ENCODE measurements at places on chromosomes 1 and 21. TPM values are rescaled to one million over a fixed set of nuclear protein-coding genes. Genes with fewer than 3 reads are reported as not detected.
A peak's percentile ranks its signal among the peaks of the same experiment; 100 is the strongest.

The LRRN2 gene
- 0.17 TPM for total RNA-seq

The OPRD1 gene
- not detected for total RNA-seq

The RNF186 gene
- total RNA-seq: not detected

The IQGAP3 gene
- 7.3 TPM for total RNA-seq

The TMPRSS15 gene
- not detected for total RNA-seq

The SESN2 gene
- total RNA-seq: 14.3 TPM

The PLA2G2D gene
- not detected for total RNA-seq

The FOXO6 gene
- 0.05 TPM for total RNA-seq

The TRNP1 gene
- total RNA-seq: 4.8 TPM

The PCSK9 gene
- total RNA-seq: 0.70 TPM

The CLCA1 gene
- total RNA-seq: not detected

The RNU1-4 gene
- total RNA-seq: under 0.01 TPM

DNA sequence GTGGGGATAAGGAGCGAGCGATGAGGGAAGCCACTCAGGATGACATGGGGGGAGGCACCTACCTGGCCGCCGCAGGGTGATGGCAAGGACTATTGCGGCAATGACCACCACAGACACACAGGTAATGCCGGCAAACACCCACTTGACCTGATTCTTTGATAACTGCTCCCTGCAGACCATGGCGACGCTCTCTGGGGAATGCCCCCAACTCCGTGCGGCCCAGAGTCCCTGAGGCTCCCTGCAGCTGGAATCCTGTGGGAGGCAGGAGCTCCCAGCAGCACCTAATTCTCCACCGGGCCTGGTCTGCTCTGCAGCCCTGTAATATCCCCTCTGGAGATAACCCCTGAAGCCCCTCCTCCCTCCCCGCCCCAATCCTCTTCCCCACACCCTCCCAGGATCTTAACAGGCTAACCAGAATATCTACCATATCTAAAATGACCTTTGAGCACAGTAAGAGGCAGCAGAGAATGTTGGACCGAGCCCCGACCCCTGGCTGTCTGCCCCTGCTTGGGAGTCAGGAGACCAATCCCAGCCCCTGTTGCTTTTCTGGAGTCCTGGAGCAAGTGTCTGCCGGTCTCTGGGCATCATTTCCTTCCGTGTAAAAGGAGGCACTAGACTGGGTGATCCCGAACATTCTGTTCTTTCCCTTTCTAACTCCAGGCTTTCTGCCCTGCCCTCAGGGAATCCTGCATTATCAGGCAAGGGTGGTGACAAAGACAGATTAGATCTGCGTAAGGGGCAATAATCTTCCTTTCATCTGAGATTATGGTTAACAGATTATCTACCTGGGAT, at the start of gene FAM151A:
FAM151A (minus strand) TSS at position 310 of the 792 bp plus-strand sequence; CDS start at position 180, 130 bp downstream.
- no peak for DNase-seq

GRCh38 chr1:54377040-54377691, 29.0 kb downstream of the SSBP3 start:
- DNase-seq: no peak

DNA sequence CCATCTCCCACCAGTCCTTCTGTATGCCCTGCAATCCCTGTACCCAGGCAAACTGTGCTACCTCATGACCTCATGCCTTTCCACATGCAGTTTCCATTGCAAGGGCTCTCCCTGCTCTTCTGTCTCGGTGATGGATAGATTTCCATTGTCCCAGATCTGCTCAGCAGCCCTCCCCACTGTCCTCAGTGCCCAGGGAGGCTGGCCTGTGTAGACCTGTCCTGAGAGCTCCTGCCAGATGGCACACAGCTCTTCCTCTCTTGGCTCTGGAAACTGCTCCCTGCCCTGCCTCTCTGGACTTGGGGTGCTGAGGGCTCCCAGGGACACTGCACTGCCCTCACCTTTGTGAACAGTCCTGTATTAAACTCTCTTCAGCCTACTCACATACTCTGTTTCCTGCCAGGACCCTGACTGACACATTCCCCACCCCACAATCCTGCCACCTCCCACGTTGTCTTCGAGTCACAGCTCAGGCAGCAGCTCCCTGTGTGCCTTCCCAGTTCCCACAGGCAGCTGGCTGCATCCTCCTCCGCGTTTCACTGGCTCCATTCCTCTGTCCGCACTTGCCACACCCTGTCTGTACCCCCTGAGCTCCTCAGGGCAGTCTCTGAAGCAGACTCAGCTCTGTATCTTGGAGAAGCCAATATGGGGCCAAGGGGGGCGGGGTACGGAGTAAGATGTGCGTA, 57.0 kb downstream of the SPATA46 start:
- DNase-seq: no peak

GRCh38 chr1:172145231-172145651, 275.2 kb upstream of the C1orf105 start:
- DNase-seq: peak; percentile 13

DNA sequence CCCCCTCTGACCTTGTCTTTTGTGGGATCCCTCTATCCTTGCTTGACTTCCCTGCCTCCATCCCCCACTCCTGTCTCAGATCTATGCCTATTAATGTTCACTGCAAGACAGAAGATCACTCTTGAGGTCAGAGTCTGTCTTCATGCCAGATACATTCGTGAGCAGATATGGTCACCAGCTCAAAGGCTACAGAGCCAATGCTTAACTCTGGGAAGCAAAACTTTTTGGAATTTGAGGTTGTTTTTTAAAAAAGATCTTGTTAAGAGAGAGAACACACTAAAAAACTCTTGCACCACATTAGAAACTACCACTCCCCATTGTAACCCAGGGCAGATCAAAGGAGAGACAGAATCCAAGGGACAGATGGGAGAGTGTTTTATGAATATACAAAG, 17.1 kb upstream of the A3GALT2 start:
- DNase-seq: no peak

DNA sequence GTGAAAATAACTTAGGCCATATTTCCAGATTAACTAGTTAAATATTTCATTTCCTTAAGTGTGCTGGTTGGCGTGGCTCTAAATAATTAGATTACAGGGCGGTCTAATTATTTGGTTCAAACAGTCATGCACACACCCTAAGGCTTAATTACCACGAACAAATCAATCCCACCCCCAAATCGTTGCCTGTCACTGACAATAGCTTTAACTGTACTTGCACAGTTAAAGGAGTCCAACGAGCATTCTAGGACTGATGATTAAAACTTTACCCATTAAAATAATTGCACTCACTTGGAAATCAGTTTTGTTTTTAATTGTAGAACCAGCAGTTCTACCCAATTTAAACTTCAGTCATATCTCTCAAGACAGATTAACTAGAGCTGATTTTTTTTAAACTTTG, 1.5 kb upstream of the POU2F1 start:
- DNase-seq: no peak

GRCh38 chr1:177786176-177786745, 183.6 kb downstream of the SEC16B start:
- no peak for DNase-seq

DNA sequence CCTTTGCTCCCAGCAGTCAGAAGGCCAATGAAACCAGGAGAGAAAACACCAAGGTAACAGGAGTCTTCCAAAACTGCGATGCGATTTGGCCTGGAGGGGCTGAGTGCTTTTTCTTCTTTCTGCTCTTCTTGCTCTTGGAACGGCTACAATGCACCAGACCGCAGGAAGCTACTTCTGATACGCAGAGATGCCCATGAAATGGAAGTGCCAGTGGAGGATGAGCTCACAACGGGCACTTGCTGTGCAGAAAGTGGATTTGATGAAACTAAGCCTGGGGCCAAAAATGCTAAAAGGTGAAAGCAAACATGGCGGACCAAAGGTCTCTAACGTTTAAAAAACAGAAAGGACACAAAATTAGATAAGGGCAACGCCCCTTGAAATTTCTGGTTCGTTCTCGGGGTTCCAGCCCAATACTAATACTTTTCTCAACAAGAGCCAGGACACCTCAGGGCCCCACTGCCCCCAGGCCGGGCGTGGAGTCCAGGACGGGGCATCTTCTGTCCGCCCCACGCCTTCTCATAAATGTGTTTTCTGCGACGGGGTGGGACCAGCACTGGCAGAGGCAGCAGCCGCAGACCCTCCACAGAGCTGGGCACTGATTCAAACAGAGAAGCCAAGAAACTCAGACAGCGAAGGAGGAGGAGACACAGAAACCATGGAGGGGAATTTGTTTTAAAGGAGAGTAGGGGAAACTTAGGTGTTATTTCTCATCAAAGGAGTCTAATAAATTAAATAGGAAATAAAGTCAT, 101.3 kb downstream of the CRYAA start:
- DNase-seq: no peak

DNA sequence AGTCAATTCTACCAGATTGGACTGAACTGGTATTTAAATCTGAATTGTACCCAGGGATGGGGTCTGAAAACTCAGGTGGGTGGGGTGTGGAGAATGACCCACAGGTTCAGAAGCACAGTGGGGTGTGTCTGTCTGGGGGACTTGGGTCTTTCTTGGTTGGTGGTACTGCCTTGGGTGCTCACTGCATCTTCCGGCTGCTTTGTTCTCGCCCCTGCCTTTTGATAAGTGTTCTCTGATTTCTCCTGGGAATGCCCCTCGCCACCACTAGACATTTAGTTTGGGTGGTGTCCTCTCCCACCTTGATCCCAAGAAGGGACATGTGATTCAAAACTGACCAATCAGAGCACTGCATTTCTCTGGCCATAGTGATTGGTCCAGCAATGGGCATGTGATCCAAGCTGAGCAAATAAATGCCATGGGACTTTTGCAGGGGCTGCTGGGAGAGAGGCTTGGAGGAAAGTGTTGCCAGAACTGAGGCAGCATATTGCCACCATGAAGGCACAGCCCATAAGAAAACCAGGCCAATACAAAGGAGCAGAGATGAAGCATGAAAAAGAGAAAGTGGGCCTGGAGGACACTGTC, 270.5 kb downstream of the NPHP4 start:
- DNase-seq: no peak

- no peak for DNase-seq
Observed at GRCh38 chr1:72482736-72483413, 200.5 kb upstream of the NEGR1 start.

DNA sequence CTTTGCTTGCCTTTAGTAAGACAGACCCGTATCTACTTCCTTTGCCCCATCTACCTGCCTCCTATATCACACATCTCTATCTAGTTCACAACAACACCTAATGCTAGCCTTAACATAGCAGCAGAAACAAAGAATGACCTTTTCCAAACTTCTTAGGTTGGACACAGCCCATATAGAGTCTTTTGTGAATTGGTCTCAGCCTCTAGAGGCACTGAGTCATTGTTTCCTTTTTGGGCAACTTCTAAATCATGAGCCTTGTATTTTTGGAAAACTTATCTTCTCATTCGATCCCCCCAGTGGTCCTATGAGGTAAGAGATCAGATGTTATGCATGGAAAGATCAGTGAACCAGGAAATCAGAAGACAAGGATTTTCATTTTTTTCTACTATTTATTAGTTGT, 679.4 kb upstream of the USP24 start:
- peak; percentile 13 for DNase-seq

GRCh38 chr1:101051688-101052638, 26.4 kb upstream of the DPH5 start:
- DNase-seq: no peak

- no peak for DNase-seq
Observed at GRCh38 chr1:205054013-205054412, 11.0 kb downstream of the CNTN2 start.

DNA sequence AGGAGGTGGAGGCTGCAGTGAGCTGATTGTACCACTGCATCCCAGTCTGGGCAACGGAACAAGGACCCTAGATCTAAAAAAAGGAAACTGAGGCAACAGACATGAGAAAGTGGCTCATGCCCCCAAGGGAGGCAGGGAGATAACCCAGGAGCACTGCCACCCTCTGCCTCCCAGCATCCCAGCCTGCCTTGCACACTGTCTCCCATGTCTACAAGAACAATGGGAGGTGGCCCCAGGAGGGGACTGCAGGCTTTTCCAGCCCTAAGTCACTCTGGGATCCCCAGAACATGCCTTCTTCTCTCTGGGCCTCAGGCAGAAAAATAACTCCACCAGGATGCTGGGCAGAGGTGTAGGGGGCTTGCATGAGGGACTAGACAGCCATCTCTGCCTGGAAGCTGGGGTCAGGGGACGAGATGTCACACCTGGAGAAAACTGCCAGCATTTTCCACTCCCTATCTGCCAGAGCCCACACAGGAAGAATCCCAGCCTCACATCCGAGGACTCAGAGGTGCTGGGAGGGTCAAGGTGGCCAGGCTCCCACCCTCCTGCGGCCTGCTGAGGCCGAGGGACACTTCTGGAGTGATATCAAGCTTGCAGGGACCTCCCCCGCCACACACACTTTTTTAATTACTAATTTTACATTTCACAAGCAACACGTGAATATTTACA, 21.4 kb downstream of the RUNX3 start:
- DNase-seq: no peak

DNA sequence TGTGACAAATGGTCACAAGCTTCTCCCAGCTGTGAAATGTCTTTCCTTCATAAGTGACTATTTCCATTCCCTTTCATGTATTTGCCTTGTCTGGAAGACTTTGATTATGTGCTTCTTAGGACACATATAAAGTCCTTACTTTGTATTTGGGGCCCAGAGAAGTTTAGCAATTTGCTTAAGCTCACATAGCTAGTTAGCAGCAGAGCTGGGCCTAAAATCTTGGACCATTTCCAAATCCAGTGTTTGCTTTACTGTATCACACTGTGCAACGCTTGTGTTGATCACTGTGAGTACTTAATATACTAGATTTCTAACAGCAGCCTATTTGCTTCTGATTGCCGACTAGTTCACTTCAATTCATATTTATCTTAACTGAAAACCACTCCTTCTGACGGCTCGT, 2.2 kb upstream of the KCNA3 start:
- DNase-seq: no peak

DNA sequence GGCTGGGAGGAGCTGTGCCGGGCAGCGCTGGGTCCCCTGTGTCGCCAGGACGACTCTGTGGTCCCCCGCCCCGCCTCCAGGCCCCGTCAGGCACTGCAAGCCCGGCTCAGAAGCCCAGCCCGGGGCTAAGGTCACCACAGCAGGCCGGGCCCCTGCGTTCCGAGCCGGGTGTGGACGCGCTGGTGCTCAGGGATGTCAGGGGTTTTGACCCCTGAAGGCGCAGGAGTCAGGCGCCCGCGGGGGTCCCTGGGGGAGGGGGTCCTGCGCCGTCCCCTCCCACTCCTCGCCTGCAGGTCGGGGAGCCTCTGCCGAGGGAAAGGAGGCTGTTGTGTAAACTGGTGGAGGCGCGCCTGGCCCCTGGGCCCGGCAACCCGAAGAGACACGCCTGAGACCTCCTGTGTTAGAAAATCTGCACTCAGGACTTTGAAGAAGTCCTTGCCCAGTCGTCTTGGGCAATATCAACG, 23.7 kb upstream of the TMEM54 start:
- no peak for DNase-seq

GRCh38 chr1:247407180-247407616, 8.8 kb upstream of the NLRP3 start:
- DNase-seq: no peak

DNA sequence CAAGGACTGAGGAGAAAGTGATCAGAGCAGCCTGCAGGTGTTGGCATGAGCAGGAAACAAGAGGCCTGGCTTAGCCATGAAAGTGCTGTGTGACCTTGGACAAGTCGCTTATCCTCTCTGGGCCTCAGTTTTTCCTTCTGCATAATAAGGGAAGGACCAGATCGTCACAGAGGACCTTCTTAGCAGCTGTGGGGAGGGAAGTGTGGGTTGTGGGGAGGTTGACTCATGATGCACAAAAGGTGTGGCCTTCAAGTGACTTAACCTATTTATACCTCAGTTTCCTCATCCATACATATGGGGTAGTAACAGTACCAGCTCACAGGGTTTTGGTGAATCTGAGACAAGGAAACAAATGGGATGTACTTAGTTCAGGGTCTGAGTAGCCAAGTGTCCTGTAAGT, 658.8 kb downstream of the MATN1 start:
- DNase-seq: no peak
